ENCODE measurements at places on chromosomes 12 and 14.

DNA sequence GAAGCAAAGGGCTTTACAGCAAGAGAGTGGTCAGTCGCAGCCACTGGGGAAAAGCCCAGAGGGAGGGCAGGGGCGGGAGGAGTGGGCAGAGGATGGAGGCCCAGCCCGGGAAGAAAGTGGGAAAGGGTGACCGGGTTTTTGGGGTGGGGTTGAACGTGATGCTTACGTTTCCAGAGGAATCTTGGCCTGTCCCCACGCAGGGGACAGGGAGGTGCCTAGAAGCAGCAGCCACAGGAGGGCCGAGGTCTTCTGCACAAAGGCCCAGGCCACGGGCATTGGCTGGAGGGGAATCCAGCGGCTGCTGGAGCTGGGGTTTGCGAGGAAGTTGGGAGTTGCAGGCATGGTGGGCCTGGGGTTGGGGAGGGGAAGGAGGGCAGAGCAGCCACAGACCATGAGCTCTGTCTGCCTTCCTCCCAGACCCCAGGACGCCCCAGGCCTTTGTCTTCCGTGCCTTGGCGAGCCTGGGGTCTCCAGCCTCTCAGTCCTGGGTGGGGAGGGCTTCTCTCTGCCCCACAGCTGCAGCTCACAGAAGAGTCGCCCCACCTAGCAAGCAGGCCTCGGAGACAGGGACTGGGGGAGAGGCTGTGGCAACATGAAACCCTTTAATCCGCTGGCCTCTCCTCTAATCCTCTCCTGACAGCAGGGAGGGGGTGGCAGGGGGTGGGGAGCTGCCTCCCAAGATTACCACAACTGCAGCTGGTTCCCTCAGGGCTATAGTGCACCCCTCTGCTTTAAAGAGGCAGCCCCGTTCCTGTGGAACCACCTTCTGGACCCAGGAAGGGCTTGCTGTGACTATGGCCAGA, at the start of gene CACNA2D4:
Gene CACNA2D4 (minus strand): TSS at position 572 of the 803 bp plus-strand sequence. CDS start 179 bp downstream, at position 393.
- DNase-seq, result peak; percentile 15

GRCh38 chr14:24076302-24076601, 4.9 kb downstream of the CPNE6 start:
- no peak for DNase-seq

DNA sequence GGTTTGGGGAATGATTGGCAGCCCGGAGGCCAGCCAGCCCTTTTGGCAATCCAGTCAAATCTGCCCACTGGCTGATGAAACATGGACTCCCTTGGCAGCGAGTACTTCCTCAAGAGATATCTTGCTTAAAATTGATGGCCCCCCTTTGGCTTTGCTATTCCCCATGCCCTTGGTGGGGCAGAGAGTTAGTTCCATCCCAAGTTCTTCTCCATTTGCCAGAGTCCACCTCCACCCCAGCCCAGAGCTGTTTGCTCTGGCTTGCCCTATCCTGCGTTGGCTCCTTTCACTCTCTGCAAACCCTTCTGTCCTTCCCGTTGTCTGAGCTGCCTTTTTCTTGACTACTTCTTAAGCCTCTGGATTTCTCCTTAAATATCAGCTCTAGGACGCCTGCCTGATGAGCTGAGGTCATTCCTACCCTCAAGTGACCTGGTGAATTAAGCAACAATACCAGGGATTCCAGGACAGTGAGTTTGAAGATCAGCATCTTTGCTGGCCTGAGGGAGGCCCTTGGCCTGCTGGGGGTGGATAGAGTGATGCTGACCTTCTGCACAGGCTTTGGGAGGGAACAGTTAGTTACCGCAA, 212.0 kb downstream of the CACNA1C start:
- DNase-seq, result no peak

DNA sequence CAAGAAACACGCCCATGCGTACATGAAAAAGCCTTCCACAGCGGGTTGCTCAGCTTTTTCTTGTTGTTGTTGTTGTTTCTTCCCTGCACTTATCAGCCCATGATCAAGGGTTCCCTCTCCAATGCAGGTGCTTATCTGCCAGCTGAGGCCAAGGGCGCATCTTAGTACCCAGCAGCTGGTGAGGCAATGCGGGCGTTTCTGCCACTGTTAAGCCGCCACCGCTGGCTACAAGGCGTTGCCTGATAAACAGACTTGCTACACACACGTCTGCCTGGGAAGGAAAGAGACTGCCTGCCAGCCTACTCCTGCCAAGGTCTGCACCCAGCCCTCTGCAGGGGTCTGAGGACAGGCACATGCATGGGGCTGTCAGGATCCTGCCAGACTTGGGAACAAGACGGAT, 345.9 kb downstream of the BCL11B start:
- DNase-seq, result no peak

- no peak for DNase-seq
Measured at GRCh38 chr14:21997300-21997699, 323.7 kb upstream of the OR4E1 start.

DNA sequence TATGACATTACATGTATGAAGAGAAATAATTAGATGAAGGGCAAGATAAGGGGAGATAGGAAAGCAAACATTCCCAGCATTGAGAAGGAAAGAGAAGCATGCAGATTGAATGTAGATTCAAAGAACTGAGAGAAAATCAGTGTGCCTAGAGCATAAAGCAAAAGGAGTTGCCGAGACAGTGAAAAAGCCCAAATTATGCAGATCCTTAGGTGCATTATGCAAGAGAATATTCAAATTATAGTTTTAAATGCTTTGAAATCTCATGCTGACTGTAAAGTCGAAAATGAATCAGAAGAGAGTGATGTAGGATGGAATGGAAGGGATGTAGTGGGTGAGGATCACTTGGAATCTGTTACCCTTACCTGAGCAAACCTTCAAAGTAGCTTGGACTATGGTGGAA, 49.9 kb downstream of the PPP4R4 start:
- no peak for DNase-seq

- no peak for DNase-seq
Measured at GRCh38 chr14:37422748-37423147, 172.3 kb downstream of the FOXA1 start.

DNA sequence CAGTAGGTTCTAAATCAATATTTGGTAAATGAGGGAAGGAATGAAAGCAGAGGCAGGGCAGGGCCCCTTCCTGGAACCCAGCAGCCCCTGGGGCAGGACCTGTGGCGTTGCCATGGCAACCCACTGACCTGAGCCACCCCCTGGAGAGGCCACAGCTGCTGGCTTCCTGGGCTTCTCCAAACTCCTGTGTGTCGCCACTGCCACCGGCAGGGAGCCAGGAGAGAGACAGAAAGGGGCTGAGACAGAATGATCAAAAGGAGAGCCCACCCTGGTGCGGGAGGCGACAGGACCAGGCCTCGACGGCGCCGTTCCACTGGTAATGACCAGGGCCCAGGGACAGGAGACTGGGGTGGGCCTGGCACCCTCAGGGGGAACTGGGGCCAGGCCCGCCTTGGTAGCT, 18.2 kb downstream of the RFX4 start:
- no peak for DNase-seq

- DNase-seq, result no peak
Measured at GRCh38 chr14:91115986-91116770, 2.3 kb downstream of the DGLUCY start.

- no peak for DNase-seq
Measured at GRCh38 chr14:55129428-55130195, 560 bp downstream of the LGALS3 start.

DNA sequence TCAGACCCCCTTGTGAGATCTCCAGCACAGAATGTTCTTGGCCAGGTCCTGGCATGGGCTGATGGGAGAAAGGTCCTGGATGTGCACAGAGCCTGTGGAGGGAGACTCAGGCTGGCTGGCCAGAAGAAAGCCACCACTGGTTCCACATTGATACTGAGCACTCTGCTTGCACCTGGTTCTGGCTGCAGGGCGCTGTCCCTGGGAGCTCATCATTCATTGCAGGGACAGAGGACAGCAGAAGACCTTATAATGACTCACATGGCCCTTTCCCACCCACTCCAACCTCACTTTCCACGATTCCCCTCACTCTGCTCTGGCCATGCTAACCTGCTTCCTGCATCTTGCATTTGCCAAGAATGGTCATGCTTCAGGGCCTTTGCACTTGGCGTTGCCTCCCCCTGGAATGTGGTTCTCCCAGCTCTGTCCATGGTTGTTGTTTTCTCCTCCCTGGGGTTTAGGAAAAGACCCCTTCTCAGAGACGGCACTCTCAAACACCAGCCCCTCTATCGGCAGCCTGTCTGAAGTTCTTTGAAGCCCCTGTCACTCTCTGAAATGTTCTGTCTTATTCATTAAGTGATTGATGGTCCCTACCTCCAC, 10.3 kb downstream of the KRT7 start:
- no peak for DNase-seq

DNA sequence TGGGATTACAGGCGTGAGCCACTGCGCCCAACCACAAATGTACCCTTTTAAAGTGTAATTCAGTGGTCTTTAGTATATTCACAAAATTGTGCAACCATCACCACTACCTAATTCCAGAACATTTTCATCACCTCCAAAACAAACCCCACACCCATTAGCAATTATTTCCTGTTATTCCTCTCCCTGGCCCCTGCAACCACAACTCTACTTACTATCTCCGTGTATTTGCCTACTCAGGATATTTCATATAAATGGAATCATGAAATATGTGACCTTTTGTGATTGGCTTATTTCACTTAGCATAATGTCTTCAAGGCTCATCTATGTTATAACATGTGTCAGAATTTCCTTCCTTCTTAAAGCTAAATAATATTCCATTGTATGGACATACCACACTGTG, 16.0 kb upstream of the AQP2 start:
- no peak for DNase-seq

DNA sequence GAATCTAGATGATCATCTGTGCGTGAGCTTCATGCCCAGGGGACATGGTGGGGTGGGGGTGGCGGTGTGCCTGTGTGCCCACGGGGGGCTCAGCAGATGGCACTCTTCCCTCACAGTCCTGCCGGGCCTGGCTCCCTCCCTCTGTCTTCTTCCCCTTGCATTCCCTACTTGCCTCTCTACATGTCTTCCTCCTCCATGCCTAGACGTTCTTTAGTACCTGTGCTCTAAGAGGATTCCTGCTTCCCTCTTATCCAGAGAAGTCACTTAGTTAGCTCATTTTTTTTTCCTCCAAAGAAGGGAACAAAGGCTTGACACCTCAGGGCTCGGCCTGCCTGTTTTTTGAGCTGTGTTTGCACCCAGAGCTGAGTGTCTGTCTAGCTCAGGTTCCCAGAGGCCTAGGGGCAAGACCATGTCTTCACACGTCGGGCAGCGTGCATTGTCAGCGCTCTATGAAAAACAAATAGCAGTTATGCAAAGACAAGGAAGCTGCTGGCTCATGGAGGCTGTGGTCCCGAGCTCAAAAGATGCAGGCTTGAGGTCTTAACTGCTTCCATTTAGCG, 48.8 kb downstream of the NINJ2 start:
- peak; percentile 56 for DNase-seq

DNA sequence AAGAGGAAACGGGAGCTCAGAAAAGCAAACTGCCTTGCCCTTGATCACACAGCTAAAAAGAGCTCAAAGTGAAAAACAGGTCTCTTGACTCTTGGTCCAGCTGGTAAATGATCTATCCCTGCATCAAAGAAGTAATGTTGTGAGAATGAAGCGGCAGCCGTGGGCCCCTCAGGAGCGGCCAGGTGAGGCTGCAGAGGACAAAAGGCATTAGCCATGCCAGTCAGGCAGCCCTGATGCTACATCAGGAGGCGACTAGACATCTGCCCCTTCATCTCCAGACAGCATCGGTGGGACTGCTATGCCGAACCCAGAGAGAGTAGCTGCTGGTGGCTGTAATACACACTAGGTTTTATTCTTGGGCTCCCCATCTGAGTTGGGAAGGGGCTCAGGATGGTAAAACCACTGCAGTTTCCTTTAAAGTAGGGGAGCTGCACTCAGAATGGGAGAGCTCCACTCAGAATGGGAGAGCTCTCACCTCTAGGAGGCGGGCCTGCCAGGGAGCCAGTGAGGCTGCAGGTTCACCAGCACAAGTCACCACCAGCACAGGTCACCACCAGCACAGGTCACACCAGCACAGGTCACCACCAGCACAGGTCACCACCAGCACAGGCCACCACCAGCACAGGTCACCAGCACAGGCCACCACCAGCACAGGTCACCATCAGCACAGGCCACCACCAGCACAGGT, 120.1 kb downstream of the TSPAN9 start:
- DNase-seq, result no peak

DNA sequence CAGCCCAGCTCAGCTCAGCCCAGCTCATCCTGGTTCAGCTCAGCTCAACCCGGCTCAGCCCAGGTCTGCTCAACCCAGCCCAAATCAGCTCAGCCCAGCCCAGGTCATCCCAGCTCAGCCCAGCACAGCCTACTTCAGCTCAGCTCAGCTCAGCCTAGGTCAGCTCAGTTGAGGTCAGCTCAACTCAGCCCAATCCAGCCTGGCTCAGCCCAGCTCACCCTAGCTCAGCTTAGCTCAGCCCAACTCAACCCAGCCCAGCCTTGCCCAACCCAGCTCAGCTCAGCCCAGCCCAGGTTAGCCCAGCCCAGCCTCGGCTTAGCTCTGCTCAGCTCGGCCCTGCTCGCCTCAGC, 332.3 kb downstream of the TMEM121 start:
- no peak for DNase-seq

DNA sequence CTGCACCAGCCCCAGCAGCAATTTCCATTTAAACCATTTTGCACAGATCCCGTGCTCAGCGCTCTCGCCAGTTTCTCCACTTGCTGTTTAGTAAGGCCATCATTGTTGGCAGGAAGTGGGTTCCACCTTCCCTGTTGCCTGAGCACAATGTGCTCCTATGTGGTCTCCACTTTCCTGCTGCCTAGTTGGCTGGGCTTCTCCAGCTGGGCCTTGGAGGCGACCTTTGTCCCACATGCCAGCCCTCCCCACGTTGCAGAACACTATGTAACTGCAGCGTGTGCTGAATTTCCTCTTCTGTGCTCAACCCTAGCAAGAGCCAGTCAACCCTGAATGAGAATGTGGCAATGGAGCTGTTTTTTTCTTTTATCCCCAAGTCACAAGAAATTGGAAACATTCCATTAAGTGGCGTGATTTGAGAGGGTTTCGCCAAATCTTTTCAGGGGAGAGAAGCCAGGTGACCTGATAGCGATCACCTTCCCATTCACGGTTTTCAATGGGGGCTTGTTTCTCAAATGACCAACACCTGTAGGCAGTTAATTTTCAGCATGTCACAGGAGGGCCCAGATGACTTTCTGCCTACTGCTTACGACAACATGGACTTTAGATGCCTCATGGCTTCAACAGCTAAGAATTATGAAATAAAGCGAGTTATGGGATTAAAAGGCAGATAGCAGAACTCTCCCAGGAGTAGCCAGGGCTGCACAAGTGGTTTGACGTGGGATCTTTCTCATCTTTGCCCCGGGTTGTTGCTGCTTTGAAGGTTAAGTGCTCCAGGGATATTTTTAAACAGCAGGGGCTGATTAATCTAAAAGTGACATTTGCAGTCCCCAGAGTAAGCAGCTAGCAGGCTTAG, at the start of gene ACACB:
Gene ACACB (plus strand): TSS at position 830 of the 853 bp plus-strand sequence. CDS start 22,819 bp downstream, outside the sequence.
- DNase-seq, result no peak

- DNase-seq, result no peak
Measured at GRCh38 chr14:33609582-33609981, 341.3 kb downstream of the EGLN3 start.
